ENCODE measurements at places on chromosomes 16 and 17.

GRCh38 chr16:8026450-8026849 lies 563.9 kb downstream of the TMEM114 start:
- DNase-seq: no peak

- DNase-seq: no peak
Observed at GRCh38 chr16:68643227-68643626, 1.9 kb upstream of the CDH3 start.

DNA sequence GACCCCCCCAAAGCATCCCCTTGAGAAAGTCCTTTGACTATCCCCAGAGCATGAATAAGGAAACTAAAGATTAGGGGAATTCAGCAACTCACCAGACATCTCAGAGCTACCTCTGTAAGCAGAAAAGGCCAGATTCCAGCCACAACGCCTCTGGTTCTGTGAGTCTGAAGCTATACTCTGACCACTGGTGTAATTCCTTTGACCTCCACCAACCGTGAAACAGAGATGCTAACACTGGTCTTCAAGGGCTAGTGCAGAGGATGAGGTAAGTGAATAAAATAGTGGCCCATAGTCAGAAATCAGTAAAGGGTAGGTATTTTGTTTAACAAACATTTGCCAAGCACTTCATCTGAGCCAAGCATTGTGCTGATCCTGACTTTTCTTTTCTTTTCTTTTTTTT lies 353.4 kb downstream of the NPIPA8 start:
- DNase-seq: no peak

- no peak for DNase-seq
Observed at GRCh38 chr16:65757064-65757463, 609.4 kb upstream of the CDH5 start.

DNA sequence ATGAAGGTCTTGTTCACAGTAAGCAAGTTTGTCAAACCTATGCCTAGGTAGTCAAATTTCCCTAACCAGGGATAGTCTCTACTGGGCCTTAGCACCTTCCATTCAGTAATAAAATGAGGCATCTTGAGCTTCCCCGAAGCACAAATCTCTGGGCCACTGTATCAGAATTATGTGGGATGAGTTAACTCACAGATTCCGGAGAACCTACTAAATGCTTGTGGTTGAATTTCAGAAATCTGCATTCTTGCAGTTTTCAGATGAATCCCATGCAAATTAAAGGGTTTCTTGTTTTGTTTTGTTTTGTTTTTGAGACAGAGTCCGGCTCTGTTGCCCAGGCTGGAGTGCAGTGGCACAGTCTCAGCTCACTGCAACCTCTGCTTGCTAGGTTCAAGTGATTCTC lies 478.8 kb upstream of the HSBP1 start:
- no peak for DNase-seq

- no peak for DNase-seq
Observed at GRCh38 chr16:82776470-82777146, 149.8 kb downstream of the CDH13 start.

DNA sequence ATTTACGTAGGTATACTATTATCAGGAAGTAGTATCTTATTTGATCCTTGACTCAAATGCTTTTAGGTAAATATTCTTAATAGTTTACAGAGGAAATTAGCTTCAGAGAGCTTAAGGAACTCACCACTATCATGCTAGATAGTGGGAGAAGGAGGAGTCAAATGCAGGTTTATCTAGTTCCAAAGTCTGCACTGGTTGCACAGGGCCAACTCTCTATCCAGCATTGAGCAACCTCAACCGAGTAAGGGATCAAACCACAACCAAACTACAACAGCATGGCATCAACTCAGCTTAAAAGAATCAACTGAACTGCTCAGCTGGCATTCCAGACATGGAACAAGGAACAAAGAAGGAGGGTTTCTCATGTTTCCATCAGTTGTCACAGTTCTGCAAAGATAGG lies 306.0 kb downstream of the MAF start:
- DNase-seq: no peak

DNA sequence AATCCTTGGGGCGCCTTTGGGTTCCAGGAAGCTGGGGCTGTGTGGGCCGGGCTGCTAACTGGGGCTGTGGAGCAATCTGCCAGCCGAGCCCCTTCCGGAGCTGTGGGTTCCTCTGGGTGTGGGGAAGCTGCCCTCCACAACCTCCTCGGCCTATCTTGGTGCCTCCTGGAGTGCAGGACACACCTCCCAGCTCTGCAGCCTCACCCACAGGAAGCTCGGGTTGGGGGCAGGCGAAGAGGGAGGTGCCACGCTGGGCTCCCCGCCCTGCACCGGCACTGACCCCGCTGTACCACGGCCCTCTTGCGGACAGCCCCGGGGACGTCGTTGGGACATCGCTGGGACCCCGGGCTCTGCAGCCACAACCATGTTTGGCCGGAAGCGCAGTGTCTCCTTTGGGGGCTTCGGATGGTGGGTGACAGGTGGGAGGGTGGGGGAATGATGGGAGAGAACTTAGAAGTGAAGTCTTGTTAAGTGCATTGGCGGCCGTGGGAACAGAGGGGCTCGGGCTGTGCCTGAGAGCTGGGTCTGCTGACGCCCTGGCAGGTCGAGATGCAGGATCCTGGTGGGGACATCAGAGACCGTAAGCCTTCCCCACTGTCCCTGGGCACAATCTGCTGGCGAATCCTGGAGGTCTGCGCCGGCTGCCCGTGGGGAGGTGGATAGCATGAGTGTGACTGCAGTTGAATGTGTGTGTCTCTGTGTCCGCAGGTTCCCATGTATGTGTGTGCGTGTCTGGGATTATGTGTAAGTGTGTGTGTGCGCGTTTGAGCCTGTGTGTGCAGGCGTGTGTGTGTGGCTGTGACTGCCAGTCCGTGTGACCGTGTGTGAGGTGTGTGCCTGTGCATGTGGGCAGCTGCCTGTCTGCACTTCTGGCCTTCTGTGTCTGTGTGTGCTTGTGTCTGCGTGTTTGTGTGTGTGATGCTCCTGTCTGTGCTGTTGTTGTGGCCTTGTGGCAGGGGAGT lies at the start of gene RAP1GAP2:
Gene RAP1GAP2 (plus strand): TSS at position 275 of the 962 bp plus-strand sequence. CDS start 90 bp downstream, at position 365.
- DNase-seq: peak; percentile 73

- no peak for DNase-seq
Observed at GRCh38 chr16:59410451-59410850, 676.3 kb upstream of the GOT2 start.

DNA sequence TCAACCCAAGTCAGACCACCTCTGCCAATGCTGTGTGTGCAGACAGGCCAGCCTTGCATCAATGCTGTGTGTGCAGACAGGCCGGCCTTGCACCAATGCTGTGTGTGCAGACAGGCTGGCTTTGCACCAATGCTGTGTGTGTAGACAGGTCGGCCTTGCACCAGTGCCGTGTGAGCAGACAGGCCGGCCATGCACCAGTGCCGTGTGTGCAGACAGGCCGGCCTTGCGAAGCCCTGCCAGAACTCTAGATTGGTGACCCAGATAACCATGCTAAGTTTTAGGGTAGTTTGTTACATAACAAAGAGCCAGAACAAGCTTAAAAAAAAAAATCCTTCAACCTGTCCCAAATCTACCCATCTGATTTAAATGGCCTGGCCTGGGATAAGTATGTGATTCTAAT lies 54.3 kb downstream of the ELAC2 start:
- DNase-seq: no peak

- no peak for DNase-seq
Observed at GRCh38 chr16:85236818-85237150, 124.5 kb upstream of the CIBAR2 start.

GRCh38 chr16:88561485-88562359 lies 8.5 kb upstream of the ZC3H18 start:
- peak; percentile 52 for DNase-seq

DNA sequence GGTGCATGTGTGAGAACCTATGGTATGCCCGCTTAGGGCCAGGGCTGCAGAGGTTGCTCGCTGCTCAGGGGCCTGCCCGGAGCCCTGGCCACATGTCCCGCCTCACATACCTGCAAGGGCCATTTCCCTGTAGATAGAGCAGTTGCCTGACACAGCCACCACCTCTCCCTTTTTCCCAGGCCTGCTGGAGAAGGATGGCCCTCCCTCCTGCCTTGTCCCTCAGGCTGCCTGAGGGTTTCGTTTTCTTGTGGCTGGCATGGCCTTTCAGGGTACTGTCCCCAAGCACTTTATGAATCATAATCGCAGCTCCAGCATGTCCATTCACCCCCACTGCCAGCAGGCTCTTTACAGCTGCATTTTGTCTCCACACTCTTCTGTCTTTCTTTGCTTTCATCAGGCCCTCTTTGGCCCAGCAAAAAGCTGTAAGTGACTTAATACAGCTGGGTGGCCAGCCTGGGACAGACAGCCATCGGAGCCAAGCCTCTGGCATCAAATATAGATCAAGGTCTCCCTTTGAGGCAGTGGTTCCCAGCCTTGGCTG lies 65.7 kb downstream of the MPRIP start:
- no peak for DNase-seq

- DNase-seq: no peak
Observed at GRCh38 chr16:21946889-21947635, 6.1 kb upstream of the UQCRC2 start.

GRCh38 chr17:74212209-74212912 lies 1.0 kb upstream of the TTYH2 start:
- no peak for DNase-seq

GRCh38 chr17:47735139-47735464 lies 2.1 kb downstream of the TBX21 start:
- no peak for DNase-seq

DNA sequence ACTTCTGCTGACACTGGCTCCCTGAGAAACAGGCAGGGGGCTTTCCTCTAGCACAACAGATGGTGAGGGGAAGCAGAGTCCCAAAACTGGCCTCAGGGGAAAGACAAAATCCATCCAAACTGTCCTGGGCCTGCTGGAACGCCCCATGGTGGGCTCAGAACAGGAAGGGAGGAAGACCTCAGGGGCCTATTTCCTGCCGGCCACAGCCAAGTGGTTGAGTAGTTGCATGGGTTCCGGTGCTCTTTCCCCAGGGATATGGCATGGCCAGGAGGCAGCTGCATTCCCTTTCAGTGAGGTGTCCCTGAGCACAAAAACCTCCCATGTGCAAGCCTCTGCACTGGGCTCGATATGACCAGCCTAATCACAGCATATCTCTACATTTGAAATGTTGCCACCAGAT lies 303.0 kb upstream of the IRX5 start:
- no peak for DNase-seq

GRCh38 chr17:62693616-62694409 lies 66.3 kb downstream of the MRC2 start:
- no peak for DNase-seq

DNA sequence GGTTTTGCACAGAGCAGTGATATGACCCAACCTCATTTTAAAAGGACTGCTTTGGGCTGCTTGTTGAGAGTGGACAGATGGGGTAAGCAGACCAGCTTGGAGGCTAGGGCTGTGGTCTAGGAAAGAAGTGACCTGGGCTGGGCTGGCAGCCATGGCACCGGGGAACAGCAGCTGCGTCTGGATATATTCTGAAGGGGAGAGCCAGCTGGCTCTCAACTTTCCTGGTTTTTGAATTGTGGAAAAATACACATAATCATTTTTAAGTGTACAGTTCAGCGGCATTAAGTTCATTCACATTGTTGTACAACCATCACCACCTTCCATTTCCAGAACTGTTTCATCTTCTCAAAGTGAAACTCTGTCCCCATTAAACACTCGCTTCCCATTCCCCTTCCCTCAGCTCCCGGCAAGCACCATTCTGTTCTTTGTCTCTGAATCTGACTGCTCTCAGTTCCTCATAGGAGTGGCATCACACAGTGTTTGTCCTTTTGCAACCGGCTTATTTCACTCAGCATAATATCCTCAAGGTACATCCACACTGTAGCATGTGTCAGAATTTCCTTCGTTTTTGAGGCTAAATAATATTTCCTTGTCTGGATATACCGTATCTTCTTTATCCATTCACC lies 113.2 kb downstream of the SPECC1 start:
- no peak for DNase-seq

DNA sequence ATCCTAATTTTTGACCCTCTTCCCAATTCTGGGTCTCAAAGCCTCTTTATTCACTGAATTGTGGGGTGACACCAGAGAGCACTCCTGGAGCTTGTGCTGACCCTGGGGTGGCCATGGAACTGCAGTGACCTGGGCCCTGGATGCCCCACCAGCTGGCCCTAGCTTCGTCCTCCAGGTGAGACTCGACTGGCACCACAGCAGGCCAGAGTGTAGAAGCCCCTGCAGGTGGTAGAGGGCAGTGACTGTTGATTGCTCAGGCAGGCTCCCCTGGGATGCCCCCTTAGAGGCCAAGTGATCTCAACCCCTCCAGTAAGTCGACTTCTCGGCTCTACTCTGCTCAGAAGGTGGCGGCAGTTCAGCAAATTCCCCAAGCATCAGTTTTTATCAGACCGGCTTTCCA lies 6.4 kb downstream of the FA2H start:
- no peak for DNase-seq

DNA sequence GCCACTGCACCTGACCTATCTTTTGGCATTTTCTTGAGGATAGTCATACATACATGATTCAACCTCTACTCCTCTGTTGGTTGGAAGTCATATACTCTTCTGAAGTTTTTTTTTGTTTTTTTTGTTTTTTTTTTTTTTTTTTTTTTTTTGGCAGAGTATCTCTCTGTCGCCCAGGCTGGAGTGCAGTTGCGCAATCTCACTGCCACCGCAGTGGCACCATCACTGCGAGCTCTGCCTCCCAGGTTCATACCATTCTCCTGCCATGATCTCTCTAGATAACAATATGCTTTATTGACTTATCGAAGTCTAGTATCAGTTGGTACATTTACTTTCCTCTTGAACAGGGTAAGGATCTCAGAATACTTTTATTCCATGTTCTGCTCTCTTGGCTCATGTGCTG lies 224.2 kb upstream of the WSCD1 start:
- DNase-seq: no peak

DNA sequence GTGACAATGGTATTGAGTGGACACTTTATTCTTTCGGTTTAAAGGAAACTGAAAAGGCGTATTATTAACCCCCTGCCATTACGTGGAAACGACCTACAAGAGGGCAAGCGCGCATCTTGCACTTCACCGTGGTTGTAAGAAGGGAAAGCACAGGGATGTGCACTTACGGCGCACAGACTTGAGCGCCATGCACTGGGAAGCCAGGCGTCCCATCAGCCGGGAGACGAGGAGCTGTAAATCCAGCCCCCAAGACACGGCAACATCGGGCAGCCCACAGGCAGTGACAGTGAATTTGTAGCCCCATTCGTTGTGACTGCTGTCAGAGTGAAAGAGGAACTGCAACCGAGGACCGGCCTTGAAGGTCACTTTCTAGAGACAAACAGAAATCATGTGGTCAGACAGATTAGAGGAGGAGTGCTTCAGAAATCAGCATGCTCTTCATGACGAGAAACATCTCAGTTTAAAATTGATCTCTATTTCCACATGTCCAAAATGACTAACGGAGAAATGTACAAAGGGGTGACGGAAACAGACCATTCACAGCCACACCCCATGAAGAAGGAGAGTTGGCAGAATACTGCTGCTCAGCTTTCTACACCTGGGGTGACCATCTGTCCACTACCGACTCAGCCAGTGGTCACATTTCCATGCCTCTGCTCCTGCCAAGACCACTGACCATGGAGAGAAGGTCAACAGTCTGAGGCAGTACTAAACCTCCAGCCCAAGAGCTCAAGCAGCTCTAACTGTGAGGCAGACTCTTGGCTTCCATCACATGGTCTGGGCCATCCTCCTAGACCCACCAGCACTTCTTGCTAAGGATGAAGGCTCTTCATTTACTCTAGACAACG lies 68.6 kb downstream of the ZZEF1 start:
- no peak for DNase-seq
